ENCODE measurements at places on chromosomes 1 and 21. TPM values are rescaled to one million over a fixed set of nuclear protein-coding genes. Genes with fewer than 3 reads are reported as not detected.

Gene PROX1
- total RNA-seq: not detected

Gene TDRD10
- total RNA-seq: not detected

Gene TMEM69
- 30.0 TPM for total RNA-seq

Gene CFHR2
- not detected for total RNA-seq

Gene TRIM58
- total RNA-seq: 0.32 TPM

Gene HUNK
- 0.29 TPM for total RNA-seq

Gene OLFM3
- not detected for total RNA-seq

Gene TLCD4
- total RNA-seq: 0.02 TPM

Gene CCDC185
- total RNA-seq: not detected

Gene IL10RB
- 21.4 TPM for total RNA-seq

Gene PCBP3
- total RNA-seq: 8.2 TPM

Gene GCSAML
- total RNA-seq: not detected

Gene ADGRB2
- 0.13 TPM for total RNA-seq

Gene DCAF6
- 20.9 TPM for total RNA-seq

Gene SRSF10
- 238 TPM for total RNA-seq

Gene RNU1-4
- 2,178 TPM for total RNA-seq

Gene S100A9
- not detected for total RNA-seq

Gene RYR2
- total RNA-seq: not detected

Gene VWA1
- 5.5 TPM for total RNA-seq

Gene WNT4
- not detected for total RNA-seq

Gene AMY1A
- total RNA-seq: not detected

Gene SCMH1
- total RNA-seq: 16.0 TPM

Measured in activated T-helper 1 cell treated with anti-CD3 and anti-CD28 coated beads, Interleukin-12 subunit alpha, Interleukin-12 subunit beta, Interleukin-2, Interleukin-4 antibody, amounts not matched to agents 30 ng/mL and 10 ng/mL and 1 ng/mL, durations not matched to agents 14 hours and 24 hours and 36 hours (primary cell).